Naive thymus-derived CD4-positive, alpha-beta T cell (primary cell): ENCODE measurements at places on chromosomes 12 and 14. TPM values are rescaled to one million over a fixed set of nuclear protein-coding genes. Genes with fewer than 3 reads are reported as not detected.
A peak's percentile ranks its signal among the peaks of the same experiment; 100 is the strongest.

DNA sequence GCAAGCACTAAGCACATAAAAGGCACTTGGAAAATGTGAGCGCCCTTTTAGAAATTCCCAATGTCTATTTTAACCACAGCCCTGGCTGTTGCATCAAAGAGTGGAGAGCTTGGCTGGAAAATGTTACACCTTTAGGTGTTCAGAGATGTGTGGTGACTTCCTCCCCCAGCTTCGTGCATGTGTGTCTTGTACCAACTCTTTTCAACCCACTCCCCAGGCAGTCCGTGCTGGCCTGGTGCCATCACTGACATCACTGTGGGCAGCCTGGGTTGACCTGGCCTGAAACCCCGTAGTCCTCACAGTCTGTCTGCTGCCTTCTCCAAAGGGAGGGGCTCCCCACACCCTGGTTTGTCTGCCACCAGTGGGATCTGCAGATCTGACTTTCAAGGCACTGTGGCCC is 101.8 kb downstream of the SCARB1 start:
- H3K4me1 ChIP-seq, result no peaks in the 10 kb centered on the region
- no peaks in the 10 kb centered on the region for H3K36me3 ChIP-seq
- H3K27ac ChIP-seq, result no peak overlapping the region
- DNase-seq, result no peak

GRCh38 chr12:69922999-69923398 is 98.0 kb downstream of the MYRFL start:
- no peaks in the 10 kb centered on the region for H3K36me3 ChIP-seq
- no peak overlapping the region for H3K27ac ChIP-seq
- no peak overlapping the region for H3K4me3 ChIP-seq
- no peaks in the 10 kb centered on the region for H3K27me3 ChIP-seq

DNA sequence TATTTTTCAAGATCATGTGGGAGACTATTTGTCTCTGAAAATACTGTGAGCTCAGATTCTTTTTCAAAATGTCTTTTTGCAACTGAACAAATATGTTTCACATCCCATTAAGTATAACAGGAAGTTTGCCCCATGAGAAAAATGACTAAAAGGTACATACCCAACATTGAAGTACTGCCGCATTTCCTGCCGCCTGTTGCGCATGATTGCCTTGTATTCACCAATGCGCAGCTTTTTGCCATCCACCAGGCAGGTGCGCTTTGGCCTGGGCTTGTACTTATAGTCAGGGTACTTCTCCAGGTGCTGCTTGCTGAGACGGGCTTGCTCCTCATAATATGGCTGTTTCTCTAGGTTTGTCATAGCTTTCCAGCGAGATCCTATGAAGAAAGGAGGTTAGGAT is 413.2 kb downstream of the SOX5 start:
- no peaks in the 10 kb centered on the region for H3K36me3 ChIP-seq
- no peak for DNase-seq
- no peak overlapping the region for H3K4me3 ChIP-seq
- no peaks in the 10 kb centered on the region for H3K27me3 ChIP-seq

DNA sequence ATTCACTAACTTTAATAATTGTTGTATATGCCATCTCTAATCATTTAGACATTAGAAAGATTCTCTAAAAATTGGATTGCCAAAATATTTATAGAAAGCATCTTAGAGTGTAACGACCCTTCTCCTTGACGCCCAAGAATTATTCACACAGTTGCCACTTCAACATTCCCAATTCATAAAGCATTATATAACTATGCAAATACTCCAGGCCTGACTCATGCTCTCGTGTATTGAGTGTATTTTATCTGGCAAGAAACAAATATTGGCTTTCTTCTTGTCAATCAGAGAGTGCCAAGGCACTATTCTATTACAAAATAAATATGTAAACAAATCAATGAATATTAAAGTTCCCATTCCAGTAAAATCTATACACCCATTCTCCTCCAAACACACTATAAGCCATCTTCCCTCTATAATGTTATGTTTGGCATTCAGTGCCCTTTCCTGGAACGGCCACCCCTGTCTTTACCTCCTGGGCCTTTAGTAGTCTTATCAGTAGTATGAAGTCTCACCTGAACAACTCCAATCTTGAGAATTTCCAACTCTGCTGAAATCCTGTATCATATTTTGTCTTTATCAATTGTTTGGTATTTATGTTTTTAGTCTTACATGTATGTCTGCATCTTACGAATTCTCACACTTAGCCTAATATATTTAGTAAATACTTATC is 182.6 kb downstream of the PIK3C2G start:
- no peaks in the 10 kb centered on the region for H3K4me1 ChIP-seq
- no peaks in the 10 kb centered on the region for H3K36me3 ChIP-seq
- DNase-seq, result no peak
- no peaks in the 10 kb centered on the region for H3K27me3 ChIP-seq

GRCh38 chr12:93167841-93168492 is 209.8 kb upstream of the NUDT4 start:
- H3K36me3 ChIP-seq, result no peaks in the 10 kb centered on the region
- H3K4me1 ChIP-seq, result no peaks in the 10 kb centered on the region
- no peak overlapping the region for H3K27ac ChIP-seq
- H3K4me3 ChIP-seq, result peak overlapping the region; percentile 7

- H3K4me3 ChIP-seq, result no peak overlapping the region
- H3K36me3 ChIP-seq, result no peaks in the 10 kb centered on the region
- H3K27me3 ChIP-seq, result no peaks in the 10 kb centered on the region
Measured at GRCh38 chr12:116456330-116457082, 102.7 kb upstream of the MAP1LC3B2 start.

- H3K27me3 ChIP-seq, result no peaks in the 10 kb centered on the region
- no peak for DNase-seq
- H3K27ac ChIP-seq, result no peak overlapping the region
- no peaks in the 10 kb centered on the region for H3K4me1 ChIP-seq
- H3K4me3 ChIP-seq, result no peak overlapping the region
Measured at GRCh38 chr12:82383930-82384552, 25.7 kb downstream of the METTL25 start.

GRCh38 chr12:2733493-2734355 is 61.0 kb upstream of the FKBP4 start:
- no peak for DNase-seq
- no peak overlapping the region for H3K4me3 ChIP-seq
- no peaks in the 10 kb centered on the region for H3K36me3 ChIP-seq
- H3K27me3 ChIP-seq, result peaks cover 2% of the 10 kb centered on the region

GRCh38 chr12:92503971-92504593 is 198.7 kb upstream of the PLEKHG7 start:
- no peaks in the 10 kb centered on the region for H3K27me3 ChIP-seq
- H3K4me3 ChIP-seq, result no peak overlapping the region
- no peak overlapping the region for H3K27ac ChIP-seq
- no peak for DNase-seq
- H3K4me1 ChIP-seq, result peaks cover 28% of the 10 kb centered on the region

GRCh38 chr12:95494888-95495287 is 20.9 kb downstream of the METAP2 start:
- peaks cover 10% of the 10 kb centered on the region for H3K36me3 ChIP-seq
- H3K27me3 ChIP-seq, result no peaks in the 10 kb centered on the region
- no peaks in the 10 kb centered on the region for H3K4me1 ChIP-seq
- no peak overlapping the region for H3K27ac ChIP-seq
- H3K4me3 ChIP-seq, result no peak overlapping the region

GRCh38 chr12:3275171-3276041 is 198.2 kb downstream of the TSPAN9 start:
- no peaks in the 10 kb centered on the region for H3K4me1 ChIP-seq
- H3K27me3 ChIP-seq, result no peaks in the 10 kb centered on the region
- H3K4me3 ChIP-seq, result no peak overlapping the region
- no peaks in the 10 kb centered on the region for H3K36me3 ChIP-seq
- H3K27ac ChIP-seq, result no peak overlapping the region

DNA sequence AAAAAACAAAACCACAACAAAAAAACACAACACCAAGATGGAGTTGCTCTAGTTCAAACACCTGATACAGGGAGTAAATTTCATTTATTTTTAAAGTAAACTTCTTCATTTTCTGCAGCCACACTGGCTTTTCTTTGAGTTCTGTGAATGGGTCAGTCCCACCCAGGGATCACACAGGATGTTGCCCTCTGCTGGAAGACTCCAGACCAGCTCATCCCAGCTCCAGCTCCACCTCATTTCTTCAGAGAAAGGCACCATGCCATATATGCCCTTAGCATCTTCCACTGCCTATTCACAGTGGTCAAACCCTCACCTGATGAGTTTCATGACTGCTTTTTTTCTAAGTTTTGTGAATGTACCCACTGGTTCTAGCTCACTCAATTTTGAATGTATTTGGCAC is 8.0 kb downstream of the GLIPR1 start:
- peaks cover 28% of the 10 kb centered on the region for H3K4me1 ChIP-seq
- no peak overlapping the region for H3K4me3 ChIP-seq
- no peak overlapping the region for H3K27ac ChIP-seq
- no peak for DNase-seq
- H3K36me3 ChIP-seq, result peaks cover 11% of the 10 kb centered on the region

GRCh38 chr14:21382095-21382494 is 1.7 kb downstream of the SUPT16H start:
- H3K36me3 ChIP-seq, result no peaks in the 10 kb centered on the region
- DNase-seq, result no peak
- H3K27ac ChIP-seq, result no peak overlapping the region
- H3K4me3 ChIP-seq, result no peak overlapping the region

- peaks cover 4% of the 10 kb centered on the region for H3K4me1 ChIP-seq
- no peak for DNase-seq
- H3K27me3 ChIP-seq, result no peaks in the 10 kb centered on the region
- H3K27ac ChIP-seq, result peak overlapping the region; percentile 7
Measured at GRCh38 chr14:105181549-105182295, 610 bp upstream of the NUDT14 start.

DNA sequence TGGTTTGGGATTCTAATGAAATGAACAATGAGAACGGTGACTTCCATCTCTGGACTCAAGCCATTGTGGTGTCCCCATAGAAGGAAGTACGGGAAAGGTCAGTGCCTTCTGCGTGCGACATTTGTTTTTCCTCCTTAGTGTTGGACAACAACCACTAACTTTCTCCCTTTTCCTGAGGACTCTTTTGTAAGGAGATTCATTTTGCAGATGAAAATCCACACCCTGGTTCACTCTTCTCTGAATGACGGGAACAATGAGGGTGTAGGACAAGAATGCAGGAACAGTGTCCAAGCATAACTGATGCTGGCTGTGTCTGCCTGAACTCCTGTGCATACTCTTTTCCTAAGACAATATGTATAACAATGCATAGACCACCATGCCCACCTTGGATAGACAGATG is 176.4 kb downstream of the STXBP6 start:
- DNase-seq, result no peak
- no peaks in the 10 kb centered on the region for H3K4me1 ChIP-seq
- no peak overlapping the region for H3K27ac ChIP-seq
- H3K27me3 ChIP-seq, result no peaks in the 10 kb centered on the region

- no peak overlapping the region for H3K4me3 ChIP-seq
- DNase-seq, result peak; percentile 4
- no peak overlapping the region for H3K27ac ChIP-seq
- no peaks in the 10 kb centered on the region for H3K4me1 ChIP-seq
- no peaks in the 10 kb centered on the region for H3K36me3 ChIP-seq
- no peaks in the 10 kb centered on the region for H3K27me3 ChIP-seq
Measured at GRCh38 chr14:67137744-67138371, 51.4 kb upstream of the GARIN2 start.

DNA sequence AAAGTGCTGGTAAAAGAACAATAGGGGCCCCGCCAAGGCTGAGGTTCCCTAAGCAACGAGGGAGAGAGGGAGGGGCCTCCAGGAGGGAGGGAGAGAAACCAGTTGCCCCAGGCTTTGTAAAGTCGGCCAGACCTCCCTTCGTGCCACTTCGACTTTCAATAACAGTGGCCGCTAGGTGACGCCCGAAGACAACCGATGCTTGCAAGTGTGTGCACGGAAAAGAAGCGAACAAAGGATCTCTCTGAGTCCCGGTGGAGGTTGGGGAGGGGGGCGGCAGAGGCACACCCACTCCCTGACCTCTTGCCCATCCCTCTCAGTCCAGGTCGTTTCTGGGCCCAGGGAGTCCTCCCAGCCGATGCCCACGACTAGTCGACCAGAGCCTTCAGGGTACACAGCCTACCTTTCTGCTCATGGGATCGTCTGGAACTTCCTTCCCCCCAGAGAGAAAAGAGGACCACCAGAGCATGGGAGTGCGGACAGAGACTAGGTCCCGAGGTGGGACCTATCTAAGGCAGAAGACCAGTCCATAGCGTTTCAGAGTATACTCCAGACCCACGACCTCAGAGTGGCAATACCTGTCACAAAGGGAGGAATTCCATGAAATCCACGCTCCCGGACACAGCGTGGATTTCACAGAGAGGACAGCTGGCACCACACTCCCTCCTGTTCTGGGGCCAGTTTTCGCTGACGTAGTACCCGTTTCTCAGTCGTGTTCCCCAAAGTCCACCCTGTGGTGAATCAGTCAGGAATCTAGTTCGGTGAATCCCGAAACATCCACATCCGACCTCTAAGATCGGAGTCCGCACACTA is 262.7 kb upstream of the ALG10B start:
- no peak for DNase-seq
- H3K36me3 ChIP-seq, result no peaks in the 10 kb centered on the region
- H3K27me3 ChIP-seq, result no peaks in the 10 kb centered on the region
- no peaks in the 10 kb centered on the region for H3K4me1 ChIP-seq
- H3K27ac ChIP-seq, result no peak overlapping the region

- no peaks in the 10 kb centered on the region for H3K27me3 ChIP-seq
- no peak for DNase-seq
- H3K4me3 ChIP-seq, result no peak overlapping the region
- no peaks in the 10 kb centered on the region for H3K36me3 ChIP-seq
- H3K4me1 ChIP-seq, result no peaks in the 10 kb centered on the region
- no peak overlapping the region for H3K27ac ChIP-seq
Measured at GRCh38 chr14:24966579-24966964, 83.4 kb downstream of the STXBP6 start.

- peaks cover 38% of the 10 kb centered on the region for H3K4me1 ChIP-seq
- peaks cover 8% of the 10 kb centered on the region for H3K36me3 ChIP-seq
- no peaks in the 10 kb centered on the region for H3K27me3 ChIP-seq
- DNase-seq, result no peak
- no peak overlapping the region for H3K27ac ChIP-seq
Measured at GRCh38 chr12:66312189-66312588, 9.9 kb downstream of the HELB start.

The PIP4P1 gene
- 30.9 and 34.9 TPM in 2 replicates for total RNA-seq

The CD69 gene
- 588 TPM for total RNA-seq
